ENCODE measurements at places on chromosomes 2 and 18.

DNA sequence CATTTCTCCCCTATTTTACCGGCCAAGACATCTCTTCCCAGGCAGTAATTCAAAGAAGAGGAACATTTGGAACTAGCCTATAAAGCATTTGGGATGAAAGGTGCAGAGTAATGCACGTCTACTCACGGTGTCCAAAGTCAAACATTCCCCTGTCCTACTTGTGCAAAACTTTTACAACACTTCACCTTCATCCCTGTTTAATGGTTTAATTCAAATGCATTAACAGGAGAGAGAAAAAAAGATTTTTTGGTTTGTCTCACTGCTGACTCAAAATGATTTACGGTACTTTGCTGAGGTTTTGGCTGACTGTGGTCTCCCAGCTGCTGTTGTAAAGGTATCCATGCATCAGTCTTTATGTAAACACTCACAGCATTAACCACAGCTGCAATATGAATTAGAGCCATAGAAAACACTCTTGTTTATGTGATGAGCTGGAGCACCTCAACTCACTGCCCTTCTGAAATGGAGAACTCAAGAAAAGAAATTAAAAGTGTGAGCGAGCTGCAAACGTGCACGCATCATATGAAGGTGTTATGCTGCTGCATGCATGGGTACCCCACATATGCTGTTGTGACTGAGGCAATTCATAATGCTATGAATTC lies 220.5 kb downstream of the PIEZO2 start:
- DNase-seq, result no peak

DNA sequence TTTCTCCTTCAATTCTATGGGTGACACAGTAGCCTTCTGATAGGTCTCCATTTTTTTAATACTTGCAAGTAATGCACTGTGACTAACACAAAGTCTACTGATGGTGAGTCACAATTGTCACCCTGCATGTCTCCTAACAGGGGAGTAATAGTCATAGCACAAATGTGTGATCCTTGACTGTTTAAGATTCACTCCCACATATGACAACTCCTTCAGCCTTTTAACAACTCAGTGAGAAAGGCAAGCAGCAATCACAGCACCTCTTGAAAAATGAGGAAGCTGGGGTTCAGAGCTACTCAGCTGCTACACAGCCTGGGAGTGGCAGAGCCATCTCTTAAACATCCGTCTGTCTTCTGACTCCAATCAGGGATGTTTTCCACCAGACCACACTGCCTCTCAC lies 63.8 kb downstream of the EHD3 start:
- DNase-seq, result no peak

DNA sequence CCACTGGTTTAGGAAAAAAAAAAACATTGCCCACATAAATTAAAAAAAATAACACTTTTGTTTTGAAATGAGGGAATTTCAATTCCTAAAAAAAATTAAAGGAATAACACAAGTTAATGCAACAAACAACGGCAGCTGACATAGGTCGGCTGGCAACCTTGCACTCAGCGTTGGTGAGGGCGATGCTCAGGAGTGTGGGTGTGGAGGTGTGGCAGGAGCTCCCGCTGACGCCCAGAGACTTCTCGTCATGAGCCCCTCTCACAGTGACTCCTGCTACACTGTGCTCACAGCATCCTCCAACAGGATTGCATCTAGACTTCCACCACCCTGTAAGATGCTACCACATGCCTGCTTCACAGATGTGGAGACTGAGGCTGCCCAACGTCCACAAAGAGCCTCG lies 150.3 kb upstream of the PXDN start:
- DNase-seq, result no peak

GRCh38 chr2:54871457-54872107 lies 148.1 kb downstream of the EML6 start:
- DNase-seq, result no peak

DNA sequence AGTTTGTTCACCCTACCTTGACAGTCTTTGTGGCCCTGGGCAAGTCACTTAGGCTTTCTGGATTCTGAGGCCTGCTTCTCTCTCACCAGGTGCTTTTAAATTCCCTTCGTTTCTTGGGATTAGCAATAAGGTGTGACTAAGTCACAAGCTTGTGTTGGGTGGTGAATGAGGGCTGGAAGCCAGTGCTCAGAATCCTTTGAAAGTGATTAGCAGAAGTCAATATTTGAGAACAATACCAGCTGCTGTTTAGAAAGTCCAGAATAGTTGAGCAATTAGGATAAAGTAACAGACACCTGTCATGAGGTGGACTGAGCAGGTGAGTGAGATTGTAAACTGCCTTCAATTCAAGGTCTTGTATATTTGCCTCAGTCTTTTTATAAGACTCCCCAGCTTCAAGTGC lies 19.3 kb upstream of the MGAT5 start:
- no peak for DNase-seq

Measured in pancreas (tissue), 10 donors.